Thoracic aorta (tissue), 2 donors: ENCODE measurements at places on chromosomes 3 and 15. TPM values are rescaled to one million over a fixed set of nuclear protein-coding genes. Genes with fewer than 3 reads are reported as not detected.

- DNase-seq = no peak
Observed at GRCh38 chr15:44656913-44657312, 6.5 kb downstream of the SPG11 start.

- no peak for DNase-seq
Observed at GRCh38 chr15:25852661-25853524, 10.2 kb downstream of the ATP10A start.

GRCh38 chr3:149362366-149362765 is 15.1 kb downstream of the TM4SF1 start:
- DNase-seq = no peak

DNA sequence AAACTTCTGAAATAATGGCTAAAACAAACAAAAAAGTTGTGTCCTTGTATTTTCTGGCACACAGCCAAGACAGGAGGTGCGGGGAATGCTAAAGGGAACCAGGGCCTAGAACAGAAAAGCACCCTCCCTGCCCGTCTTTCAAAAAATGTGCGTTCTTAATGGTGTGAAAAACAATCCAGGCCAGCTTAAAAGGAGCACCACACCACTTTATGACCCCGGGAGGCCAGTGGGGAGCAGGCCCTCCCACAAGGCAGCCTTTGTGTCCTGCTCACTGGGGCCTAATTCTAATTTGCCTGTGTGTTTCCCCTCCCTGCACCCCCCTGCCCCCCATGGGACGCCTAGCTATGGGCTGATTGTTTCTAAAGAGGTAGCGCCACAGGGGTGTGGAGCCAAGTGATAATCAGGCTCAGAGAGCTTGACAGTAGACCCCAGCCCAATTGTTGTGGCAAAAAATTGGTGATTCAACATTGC is 181.4 kb downstream of the GREM1 start:
- DNase-seq = no peak

DNA sequence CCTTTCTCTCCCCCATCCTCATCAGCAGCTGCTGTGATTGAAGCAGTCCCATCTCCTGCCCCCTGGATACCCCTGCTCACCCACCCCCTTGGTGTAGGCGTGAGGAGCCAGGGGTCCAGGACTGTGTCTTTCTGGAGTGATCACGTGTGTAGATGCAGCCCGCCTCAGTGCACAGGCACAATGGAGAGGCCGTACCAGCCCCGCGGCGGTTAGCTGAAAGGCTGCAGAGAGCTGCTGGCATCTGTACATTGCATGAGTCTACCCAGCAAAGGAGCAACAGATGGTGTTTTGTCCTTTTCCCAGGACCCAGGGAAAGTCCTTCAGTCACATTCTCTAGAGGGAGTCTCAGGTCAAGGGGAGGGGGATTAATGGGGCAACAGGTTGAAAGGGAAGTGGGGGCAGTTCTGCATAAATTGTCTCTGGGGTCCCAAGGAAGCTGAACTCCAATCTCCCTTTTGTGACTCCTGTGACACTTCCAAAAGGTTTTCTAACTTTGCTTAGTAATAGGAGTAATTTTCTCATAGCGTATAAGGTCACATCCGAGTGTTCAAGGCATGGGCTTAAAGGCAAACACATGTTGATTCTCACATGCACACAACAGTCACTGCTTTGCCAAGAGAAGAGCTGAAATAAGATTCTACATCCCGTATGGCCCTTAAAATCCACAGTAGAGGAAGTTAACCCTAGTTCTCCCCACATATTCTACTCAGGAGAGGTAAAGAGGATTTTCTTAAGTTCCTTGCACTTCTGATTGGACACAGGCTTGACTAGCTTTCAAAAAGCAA is 7.1 kb downstream of the CSPG5 start:
- no peak for DNase-seq

DNA sequence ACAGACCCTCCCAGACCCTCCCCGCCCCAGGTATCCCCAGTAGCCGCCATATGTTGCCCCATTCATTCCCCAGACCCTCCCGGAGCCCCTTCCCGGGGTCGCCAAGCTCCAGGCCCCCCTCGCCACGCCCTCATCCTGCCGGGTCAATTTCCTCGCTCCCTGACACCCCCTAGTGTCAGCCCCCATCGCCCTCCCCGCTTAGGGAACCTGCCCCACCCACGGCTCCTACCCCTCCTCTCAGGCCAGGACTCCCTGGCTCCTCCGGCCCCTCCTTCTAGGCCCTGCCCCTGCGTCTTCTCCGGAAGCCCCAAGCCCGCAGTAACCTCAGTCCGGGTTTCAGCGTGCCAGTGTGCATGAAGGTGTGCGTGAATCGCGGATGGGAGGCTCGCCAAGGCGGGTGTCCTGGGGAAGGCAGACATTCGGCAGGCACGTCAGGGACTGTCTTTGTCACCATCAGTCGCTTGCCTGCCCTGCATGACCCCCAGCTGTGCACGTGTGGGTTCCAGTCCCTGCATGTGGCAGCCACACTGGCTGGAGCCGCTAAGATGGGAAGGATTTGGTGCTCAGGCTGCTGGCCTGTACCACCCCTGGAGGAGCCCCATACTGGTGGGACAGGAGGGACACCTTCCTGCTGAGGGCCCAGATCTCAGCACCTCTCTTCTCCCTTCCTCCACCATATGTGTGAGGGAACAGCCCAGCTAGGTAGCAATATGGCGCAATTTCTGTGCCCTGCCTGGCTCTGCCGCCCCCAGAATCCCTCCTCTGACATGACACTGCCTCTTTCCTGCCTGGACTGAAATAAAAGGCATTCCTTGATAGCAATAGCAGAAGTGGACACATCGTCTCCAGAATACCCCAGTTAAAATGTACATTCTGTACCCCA is 693 bp downstream of the DISP2 start:
- DNase-seq = no peak

DNA sequence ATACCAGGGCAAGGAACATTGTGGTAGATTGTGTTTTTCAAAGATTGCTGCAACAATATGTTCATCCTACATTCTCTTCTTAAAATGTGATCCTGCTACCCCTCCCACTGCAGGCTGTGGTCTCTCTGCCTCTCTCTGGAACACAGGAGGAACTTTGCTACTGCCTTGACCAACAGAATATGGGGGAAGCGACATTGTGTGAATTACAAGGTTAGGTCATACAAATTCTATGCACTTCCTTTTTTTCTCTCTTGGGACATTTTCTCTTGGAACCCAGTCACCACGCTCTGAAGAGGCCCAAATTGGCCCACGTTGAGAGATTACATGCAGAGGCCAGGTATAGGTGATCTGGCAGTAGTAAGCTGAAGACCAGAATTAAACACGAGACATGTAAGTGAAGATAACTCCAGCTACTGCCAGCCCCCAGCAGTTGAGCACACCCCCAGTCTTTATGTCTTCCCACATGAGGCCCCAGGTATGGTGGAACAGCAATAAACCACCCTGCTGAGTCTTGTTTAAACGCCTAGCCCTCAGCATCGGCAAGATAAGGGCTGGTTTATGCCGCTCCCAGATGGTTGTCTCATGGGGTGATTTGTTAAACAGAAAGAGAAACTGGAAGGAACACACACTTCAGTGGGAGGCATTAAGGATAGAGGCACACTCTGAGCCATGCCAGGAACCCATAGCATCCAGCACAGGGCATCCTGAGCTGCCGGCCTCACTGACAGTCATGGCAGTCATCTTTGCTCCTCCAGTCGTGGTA is 59.9 kb downstream of the FAM43A start:
- no peak for DNase-seq

GRCh38 chr3:81395739-81396513 is 365.5 kb downstream of the GBE1 start:
- no peak for DNase-seq

- no peak for DNase-seq
Observed at GRCh38 chr3:28224430-28224829, 17.0 kb upstream of the CMC1 start.

DNA sequence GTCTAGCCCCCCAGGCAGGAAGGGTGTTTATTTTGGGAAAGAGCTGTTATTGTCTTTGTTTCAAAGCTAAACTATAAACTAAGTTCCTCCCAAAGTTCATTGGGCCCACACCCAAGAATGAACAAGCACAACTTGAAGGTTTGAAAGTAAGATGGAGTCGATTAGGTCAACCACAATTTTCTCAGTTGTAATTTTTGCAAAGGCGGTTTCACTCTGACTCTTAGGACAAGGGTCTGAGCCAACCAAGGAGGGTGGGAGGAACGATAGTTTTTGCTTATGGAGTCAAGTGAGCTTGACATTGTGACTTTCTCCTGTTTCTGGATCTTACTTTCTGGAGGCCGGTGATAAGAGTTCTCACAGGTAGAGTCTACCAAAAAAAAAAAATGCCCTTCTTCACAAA is 5.8 kb upstream of the ZNF770 start:
- no peak for DNase-seq

- DNase-seq = no peak
Observed at GRCh38 chr3:10596746-10597448, 91.5 kb upstream of the ATP2B2 start.

DNA sequence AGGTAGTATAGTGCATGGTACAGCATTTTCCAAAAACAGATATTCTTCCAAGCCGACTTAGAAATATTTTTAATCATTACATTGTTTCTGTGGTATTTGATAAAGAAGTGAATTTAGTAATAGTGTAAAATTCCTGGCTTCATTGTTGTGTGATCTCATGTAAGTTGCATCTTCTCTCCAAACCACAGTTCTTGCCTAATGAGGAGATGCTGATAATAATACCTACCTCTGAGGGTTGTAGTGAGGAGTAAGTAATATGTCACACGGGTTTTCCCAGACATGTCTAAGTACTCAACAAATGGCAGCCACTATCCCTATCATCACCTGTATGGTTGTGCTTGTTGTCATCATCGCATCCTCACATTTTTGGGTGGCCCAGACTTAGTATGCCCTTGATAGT is 167.3 kb downstream of the SLCO3A1 start:
- DNase-seq = no peak

DNA sequence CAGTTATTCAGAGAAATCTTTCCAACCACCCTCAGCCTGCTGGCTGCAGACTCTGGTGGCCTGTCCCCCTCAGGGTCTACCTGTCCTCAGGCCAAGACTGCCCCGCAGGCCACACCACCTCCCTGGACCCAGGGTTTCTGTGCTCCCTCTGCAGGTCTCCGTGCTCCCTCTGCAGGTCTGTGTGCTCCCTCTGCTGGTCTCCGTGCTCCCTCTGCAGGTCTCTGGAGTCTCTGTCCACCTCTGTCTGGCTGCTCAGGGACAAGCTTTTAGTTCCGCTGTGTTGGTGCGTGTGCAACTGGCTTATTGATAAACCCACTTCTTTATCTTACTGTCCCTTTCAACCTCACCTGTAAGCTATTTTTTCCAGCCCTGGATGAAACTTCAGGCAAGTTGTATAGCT is 30.1 kb downstream of the BDH1 start:
- no peak for DNase-seq

DNA sequence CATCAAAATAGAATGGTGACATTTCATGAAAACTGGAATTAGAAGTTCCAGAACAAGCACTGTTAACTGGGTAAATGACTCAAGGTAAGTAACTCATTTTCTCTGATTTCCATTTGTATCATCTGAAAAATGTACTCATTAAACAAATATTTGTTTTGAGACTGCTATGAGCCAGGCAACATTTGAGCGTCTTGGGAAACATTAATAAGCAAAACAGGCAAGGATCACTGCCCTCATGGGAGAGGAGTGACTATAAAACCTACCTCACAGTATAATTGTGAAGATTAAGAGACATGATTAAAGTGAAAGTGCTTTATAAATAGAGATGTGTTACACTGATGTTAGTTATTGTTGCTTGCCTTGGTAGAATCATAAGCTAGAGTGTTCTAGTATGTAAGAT is 711.8 kb upstream of the UBE2E2 start:
- DNase-seq = no peak

- no peak for DNase-seq
Observed at GRCh38 chr15:27486683-27487647, 516.0 kb downstream of the GABRG3 start.

DNA sequence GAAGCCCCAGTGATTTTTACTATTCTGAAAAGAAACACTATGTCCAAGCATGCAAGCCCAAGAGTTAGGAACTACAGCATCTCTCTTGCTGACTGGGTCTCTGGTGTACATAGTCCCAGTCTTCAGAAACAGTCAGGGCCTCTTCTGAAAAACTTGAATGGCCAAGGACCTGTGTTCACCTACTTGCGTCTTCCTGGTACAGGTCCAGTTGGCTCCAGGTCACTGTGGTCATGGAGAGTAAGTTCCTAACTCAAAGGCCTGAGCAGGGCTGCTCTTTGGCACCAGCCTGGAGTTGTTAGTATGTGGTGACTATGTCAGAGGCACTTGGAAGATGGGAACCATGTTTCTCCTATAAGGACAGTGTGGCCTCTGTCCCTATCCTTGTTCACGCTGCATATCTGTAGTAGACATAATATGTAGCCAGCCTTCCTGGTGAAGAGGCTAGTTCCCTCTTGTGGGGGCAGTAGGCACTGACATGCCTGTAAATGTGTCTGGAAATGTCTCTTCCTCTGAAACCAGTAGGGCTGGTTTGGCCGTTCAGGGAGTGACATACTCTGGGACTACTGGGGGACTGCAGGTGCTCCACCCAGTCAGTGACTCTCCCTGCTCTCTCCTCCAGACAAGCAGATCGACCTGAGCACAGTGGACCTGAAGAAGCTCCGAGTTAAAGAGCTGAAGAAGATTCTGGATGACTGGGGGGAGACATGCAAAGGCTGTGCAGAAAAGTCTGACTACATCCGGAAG is 2.6 kb upstream of the RBM15B start:
- DNase-seq = no peak

- no peak for DNase-seq
Observed at GRCh38 chr15:85419161-85419560, 38.8 kb downstream of the AKAP13 start.

- no peak for DNase-seq
Observed at GRCh38 chr3:128782282-128783146, 56.5 kb downstream of the RAB7A start.

DNA sequence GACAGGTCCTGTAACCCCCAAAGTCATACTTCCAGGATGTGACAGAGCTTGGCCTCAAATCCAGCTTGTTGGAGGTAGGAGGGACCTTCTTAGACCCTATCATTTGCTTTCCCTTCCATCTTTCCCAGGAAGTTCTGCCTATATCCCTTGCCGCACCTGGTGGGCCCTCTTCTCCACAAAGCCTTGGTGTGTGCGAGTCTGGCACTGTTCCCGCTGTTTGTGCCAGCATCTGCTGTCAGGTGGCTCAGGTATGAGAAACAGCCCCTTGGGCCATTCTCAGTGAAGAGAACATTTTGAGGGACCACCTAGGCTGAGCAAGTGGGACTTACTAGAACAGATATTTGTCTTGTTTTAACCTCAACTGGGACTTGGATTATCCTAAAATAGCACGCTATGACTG is 1.3 kb downstream of the IL17RE start:
- DNase-seq = no peak

PDZRN3 gene
- total RNA-seq = 166 TPM

FGF7 gene
- 12.7 TPM for total RNA-seq

FHIT gene
- 2.0 TPM for total RNA-seq

PEX11A gene
- 4.5 TPM for total RNA-seq

FSTL1 gene
- total RNA-seq = 601 TPM
